ENCODE measurements at places on chromosomes 1 and 21.

DNA sequence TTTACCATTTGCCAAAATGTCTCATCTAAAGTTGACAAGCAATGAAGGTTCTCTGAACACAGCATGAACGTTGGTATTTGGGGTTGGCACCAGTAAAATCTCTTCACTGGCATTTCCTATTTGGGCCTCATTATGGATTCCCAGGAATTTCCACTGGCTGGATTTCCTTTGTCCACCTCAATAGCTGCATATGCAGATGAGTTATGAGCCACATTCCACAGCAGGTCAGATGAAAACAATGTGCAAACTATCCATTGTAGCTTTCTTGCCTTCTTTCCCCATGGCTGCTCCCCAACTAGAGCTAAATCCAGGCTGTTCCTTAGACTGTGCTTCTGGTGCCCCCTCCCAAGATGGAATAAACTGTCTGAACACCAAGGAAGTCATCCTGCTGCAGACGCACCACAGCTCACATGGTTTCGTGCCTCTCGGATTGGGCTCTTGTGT lies 168.1 kb upstream of the FGGY start:
- DNase-seq: no peak

DNA sequence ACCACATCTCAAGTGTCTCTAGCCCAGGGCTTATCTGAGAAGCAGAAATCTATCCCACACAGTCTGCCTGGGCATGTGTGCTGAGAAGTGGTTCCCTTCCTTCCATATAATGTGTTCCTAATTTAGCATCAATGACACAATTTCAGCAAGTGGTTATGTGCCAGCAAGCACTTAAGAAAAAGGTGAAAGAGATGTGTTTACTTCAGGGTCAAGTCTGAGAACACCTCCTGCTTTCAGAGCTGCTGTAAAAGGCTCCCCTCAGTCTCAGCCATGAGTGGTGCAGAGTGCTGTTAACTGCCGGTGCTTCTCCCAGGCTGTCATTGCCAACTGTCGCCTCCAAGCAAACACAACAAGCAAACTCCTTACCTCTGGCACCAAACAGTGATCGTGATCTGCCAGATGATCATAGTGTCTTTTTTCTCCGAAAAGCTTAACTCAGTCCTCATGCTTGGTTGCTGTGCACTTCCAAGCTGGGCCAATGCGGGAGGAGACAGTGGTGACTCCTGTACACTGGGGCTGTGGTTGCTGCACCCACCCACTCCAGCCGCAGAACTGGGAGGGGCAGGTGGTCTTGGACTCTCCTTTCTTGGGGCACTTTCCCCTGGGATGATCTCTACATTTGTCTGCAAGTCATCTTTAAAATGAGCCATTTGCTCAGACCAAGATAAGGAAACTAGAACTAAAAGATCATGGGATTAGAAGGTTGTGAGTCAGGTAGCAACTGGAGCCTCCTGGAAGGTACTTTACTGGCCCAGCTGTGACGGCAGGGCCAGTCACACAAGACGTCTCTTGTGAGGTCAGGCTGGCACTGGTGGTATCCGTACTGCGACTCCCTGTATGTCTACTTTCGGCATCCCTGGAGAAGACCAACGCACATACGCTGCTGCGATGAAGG lies 32.4 kb downstream of the ATP1A1 start:
- no peak for DNase-seq

- DNase-seq: no peak
Measured at GRCh38 chr1:42935313-42935895, 23.3 kb downstream of the SLC2A1 start.

GRCh38 chr1:110055493-110056284 lies 14.8 kb downstream of the ALX3 start:
- no peak for DNase-seq

DNA sequence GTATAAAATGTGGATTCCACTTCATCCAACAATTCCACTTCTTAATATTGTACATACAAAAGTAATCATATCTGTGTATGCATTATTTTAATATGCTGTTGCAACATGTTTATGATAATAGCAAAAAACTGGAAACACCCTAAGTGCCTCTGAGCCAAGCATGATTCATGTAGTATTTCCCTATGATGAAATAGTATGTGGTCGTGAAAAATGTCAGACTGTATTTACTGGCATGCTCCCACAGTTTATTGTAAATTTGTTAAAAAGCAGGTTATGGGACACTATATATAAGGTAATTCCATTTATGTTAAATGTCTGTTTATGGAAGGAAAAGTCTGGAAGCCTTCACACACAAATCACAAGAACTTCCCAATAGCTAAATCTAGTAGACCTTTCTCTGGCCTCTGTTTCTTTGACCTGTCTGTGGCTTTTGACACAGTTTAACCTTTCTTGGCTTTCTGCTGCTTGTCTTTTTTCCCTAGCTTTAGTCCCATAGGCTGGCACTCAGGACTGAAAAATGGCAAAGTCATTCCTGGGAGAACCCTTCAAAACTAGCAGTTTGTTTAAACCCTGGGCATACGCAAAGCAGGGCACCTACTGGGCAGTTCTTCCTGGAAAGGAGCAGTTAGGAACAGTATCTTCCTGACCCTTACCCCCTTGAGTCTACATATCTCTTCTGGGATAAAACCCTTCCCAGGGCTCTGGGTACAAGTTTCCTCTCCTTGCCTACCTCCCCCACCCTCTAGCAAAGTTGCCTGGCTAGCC lies 65.4 kb upstream of the ARTN start:
- DNase-seq: no peak

- no peak for DNase-seq
Measured at GRCh38 chr1:246776923-246777322, 52.7 kb downstream of the SCCPDH start.

DNA sequence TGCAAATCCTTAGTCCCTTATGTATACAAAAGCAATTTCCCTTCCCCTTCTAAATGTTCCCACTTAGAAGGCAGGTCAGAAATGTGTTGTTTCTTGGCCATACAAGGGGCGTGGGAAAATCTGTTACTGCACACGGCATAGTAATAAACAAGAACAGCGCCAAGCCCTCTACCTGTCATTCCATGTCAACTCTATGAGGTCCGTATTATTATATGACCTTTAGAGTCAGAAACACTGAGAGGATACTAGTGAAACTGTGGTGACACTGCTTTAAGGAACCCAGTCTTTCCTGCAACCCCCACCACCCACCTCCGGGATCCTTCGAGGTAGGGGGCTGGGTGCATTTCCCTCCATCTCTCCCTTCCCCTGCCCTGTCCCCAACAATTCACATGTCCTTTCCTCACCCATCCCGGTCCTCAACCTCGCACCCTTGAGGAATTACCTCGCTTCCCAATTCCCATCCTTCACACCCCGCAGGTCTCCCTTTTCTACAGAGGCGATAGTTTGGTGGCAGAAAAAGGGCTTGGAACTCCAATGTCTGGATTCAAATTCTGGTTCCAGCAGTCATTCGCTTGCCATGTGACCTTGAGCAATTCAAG lies 647 bp downstream of the SDHB start:
- no peak for DNase-seq

GRCh38 chr1:117416546-117417125 lies 49.4 kb downstream of the MAN1A2 start:
- no peak for DNase-seq

GRCh38 chr1:28328228-28328648 lies 602 bp upstream of the MED18 start:
- no peak for DNase-seq

GRCh38 chr1:63322944-63323864 lies 837 bp downstream of the FOXD3 start:
- peak; percentile 54 for DNase-seq

GRCh38 chr21:26818906-26819305 lies 26.3 kb downstream of the ADAMTS1 start:
- no peak for DNase-seq

DNA sequence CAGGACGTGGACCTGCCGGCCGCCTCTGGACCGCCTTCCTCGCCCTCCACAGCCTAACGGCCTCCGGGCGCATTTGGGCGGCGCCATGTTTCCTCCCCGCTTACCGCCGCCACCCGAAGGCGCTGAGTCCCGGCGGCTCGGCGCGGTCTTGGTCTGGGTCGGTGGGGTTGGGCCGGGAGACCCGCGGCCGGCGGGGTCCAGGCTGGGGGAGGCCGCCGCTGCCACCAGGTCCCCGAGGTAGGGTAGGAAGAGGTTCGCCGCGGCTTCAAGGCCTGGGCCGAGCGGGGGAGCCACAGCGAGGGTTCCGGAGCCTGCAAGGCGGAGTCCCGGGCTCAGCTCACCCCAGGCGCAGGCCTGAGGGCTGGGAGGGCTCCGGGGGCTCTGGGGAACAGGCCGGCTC lies 5.5 kb downstream of the OR2C3 start:
- DNase-seq: no peak

DNA sequence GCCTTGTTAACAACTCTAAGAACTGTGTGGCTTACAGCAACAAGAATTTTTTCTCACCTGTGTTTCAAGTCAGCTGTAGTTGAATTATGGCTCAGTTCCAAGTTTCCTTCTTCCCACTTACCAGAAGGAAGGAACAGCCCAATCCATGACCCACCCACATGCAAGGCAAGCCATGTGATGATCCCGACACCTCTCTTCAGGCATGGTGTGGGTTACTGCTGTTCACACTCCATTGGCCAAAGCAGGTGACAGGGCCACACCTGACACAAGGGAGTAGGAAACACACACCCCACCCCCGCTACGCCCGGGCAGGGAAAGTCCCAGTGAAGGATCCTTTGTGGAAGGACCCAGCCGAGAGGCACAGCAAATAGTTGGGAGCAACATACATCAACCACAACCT lies 36.3 kb downstream of the KCNJ15 start:
- no peak for DNase-seq

GRCh38 chr1:18924221-18924691 lies 21.9 kb upstream of the ALDH4A1 start:
- no peak for DNase-seq

DNA sequence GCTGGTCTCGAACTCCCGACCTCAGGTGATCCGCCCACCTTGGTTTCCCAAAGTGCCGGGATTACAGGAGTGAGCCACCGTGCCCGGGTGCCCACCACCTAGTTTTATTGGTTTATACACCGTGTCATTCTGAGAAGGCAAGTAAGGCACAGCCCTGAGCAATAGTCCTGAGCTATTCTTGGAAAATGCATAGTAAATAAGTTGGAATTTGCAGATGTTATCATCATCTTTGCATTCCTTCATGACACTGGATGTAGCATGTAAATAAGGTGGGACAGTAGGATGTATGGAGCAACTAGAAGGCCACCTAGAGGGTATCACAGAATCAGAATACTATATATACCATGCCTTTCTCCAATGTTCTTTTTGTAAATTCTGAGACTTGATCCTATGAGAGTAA lies 11.0 kb downstream of the TOR1AIP2 start:
- no peak for DNase-seq

GRCh38 chr1:90339811-90340210 lies 344.9 kb downstream of the ZNF326 start:
- DNase-seq: no peak

GRCh38 chr1:235342039-235342438 lies 13.7 kb downstream of the GGPS1 start:
- no peak for DNase-seq

GRCh38 chr1:91503332-91503900 lies 2.8 kb downstream of the CDC7 start:
- DNase-seq: no peak

- no peak for DNase-seq
Measured at GRCh38 chr21:45384656-45385548, 20.1 kb upstream of the COL18A1 start.

GRCh38 chr1:177181280-177181630 lies 10.5 kb downstream of the BRINP2 start:
- DNase-seq: no peak

DNA sequence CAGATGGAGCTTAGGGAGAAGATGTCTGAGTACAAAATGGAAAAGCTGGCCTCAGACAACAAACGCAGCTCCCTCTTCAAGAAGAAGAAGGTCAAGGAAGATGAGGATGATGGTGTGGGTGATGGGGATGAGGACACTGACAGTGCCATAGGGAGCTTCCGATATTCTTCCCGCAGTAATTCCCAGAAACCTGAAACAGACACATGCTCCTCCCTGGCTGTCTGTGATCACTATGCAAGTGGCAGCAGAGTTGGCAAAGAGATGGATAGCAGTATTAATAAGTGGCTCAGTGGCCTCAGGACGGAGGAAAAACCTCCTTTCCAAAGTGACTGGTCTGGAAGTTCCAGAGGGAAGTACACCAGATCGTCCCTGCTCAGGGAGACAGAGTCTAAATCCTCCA lies 33.8 kb downstream of the STYXL2 start:
- no peak for DNase-seq

DNA sequence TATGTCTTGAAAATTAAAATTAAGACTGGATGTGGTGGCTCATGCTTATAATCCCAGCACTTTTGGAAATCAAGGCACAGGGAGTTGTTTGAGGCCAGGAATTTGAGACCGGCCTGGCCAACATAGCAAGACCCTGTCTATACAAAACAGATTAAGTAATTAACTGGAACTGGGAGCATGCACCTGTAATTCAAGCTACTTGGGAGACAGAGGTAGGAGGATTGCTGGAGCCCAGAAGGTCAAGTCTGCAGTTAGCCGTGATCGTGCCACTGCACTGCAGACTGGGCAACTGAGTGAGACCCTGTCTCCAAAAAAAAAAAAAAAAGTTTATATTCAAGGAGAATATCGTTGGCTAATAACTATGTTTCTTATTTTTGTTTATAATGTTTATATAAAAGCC lies 139.2 kb downstream of the USP25 start:
- no peak for DNase-seq

GRCh38 chr1:5945445-5945844 lies 46.8 kb downstream of the NPHP4 start:
- DNase-seq: no peak

DNA sequence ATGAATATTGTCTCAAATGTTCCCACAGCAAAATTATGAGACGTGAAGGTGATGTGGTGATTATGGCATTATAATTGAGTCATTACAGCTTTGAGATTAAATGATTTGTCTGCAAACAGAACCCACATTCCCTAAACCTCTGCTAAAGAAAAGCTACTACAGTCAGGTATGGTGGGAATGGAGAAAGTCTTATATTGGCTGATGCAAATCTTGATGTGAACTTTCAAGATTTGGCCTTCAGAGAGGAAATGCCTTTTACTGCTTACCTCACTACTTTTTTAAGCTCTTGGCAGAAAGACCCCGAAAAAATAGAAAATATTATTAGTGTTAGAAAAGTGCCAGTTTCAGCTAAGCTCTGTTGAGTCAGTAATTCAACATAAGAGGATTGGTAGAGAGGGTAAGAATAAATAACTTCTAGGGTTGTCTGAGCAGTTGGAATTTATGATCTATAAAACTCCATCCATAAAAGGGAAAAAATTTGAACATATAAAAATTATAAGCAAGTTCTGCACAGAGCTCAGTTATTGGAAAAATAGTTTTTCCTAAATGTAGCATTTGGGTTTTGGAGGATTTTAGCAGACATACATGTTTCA lies 47.8 kb upstream of the RGS5 start:
- DNase-seq: no peak
